ENCODE measurements at places on chromosomes 4 and X.
A peak's percentile ranks its signal among the peaks of the same experiment; 100 is the strongest.

GRCh38 chr4:56640621-56641493, 40.2 kb downstream of the HOPX start:
- DNase-seq, result no peak

GRCh38 chr4:26073886-26074560, 160.0 kb downstream of the SMIM20 start:
- DNase-seq, result peak; percentile 56

DNA sequence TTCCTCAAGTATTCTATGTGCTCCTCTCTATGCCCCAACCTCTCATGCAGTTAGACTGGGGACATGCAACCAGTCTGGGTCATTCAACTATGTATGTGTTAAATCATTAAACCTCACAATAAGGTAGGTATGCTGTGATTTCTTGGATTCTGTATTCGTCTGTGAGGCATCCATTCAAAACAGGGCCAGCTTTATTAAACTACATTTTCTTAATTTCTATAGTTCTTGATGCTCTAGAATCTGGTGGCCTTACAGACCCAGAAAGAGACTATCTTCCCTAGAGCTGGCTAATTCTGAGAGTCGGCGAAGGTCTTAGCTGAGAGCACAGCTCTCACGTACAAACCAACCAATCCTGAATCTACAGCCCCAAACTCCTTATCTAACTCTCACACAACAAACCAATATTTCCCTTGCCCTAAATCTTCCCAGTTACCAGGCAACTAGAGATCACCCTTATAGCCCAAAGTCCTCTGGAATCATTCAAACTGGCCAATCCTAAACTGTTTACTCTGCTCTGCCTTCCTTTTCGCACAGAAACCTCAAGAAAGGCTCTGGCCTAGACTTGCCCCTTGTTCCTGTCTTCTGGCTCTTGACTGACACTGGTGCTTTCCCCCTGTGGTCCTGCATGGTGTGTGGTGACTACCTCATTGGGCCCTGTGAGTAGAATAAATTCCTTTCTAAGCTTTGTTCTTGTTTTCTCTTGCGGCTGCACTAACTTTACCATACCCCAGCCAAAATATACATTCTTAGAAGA, 203.5 kb upstream of the TET2 start:
- DNase-seq, result no peak

DNA sequence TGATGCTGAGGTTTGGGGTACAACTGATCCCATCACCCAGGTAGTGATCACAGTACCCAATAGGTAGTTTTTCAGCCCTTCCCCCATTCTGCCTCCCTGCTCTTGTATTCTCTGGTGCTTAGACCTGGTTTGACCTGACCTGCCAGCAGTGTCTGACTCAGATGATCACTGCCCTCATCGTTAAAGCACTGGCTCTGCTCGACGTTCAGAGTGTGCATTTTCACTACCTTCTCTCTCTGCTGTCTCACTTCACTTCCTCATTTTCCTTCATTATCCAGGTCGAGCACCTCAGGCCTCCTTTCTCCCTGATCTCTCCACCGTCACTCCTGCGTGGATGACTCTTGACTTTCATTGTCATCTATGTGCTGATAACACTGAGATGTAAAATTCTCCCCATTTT, 83.6 kb downstream of the PARM1 start:
- no peak for DNase-seq

- no peak for DNase-seq
Measured at GRCh38 chr4:36420111-36420679, 138.8 kb downstream of the DTHD1 start.

GRCh38 chrX:84099120-84099519, 88.9 kb downstream of the RPS6KA6 start:
- no peak for DNase-seq

DNA sequence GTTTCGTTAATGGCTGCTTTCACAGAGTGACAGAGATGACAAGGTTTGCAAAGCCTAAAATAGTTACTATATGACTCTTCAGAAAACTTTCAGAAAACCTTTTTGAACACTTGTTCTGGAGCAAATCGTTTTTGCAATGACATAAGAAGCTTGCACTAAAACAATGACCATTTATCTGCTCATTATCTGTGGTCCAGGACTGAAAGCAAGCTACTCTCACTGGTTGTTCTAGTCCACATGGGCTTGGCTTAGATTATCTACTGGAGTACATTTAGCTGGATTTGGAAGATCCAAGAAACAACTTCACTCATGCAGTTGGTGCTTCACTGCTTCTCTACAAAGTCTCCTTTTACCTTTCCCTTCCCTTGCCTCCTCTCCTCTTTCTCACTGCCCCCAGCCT, 1836.4 kb upstream of the AGA start:
- DNase-seq, result no peak

GRCh38 chr4:21948347-21949072, at the start of gene KCNIP4:
Gene KCNIP4, minus strand, starts transcription at chr4:21948772.
- peak; percentile 7 for DNase-seq

DNA sequence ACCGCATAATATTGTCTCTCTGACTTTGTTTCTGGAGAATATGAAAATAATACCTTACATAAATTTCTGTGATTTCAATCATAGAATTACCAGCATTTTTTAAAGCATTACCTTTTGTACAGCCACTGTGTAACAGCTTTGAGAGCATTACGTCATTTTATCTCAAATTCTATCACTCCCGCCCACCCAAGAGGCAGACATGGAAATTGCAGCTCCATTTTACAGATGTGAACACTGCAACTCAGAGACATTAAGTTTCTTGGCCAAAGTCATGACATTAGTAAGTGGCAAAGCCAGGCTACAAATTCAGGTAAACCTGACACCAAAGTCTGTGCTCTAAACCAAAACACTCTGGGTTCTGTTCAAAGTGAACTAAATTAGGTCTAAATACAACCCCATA, 33.6 kb upstream of the KDR start:
- no peak for DNase-seq

DNA sequence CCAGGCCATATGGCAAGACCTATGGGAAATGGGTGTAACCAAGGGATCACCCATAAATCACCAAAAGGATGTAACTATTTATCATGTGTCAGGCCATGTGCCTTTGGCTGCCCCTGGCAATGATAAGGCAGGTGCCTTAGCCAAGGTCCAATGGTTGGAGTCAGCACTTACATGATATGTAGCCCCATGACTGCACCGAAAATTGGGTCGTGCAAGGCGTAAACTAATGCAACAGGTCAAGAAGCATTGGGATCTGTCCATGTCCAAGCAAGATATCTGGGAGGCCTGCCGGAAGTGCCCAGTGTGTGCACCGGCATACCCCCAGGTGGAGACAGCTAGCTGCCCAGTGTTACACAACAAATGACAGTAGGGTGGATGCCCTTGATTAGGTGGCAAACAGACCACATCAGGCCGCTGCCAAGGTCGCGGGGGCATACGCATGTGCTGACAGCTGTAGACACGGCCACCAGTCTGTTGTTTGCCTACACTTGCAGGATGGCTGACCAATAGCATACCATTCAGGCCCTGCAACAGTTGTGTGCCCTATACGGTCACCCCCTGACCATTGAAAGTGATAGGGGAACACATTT, 698.2 kb upstream of the AGA start:
- DNase-seq, result no peak

DNA sequence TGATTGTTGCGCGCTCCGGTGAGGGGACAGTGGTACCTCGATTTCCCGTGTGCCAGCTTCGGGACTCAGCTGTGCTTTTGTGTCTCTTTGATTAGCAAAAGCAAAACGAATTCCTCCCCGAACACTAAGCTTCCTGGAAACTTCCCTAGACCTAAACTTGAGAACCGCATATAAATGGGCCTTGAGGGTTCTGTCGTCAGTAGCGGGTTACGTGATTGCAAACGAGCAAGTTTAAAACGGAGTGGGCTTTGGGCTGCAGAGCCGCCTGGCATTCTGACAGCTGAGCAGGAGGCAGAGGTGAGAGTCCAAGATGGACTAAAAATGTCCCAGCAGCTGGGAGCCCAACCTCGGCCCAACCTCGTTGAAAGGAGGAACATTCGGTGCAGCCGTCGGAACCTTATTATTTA, 1.2 kb upstream of the TAPT1 start:
- DNase-seq, result peak; percentile 22

DNA sequence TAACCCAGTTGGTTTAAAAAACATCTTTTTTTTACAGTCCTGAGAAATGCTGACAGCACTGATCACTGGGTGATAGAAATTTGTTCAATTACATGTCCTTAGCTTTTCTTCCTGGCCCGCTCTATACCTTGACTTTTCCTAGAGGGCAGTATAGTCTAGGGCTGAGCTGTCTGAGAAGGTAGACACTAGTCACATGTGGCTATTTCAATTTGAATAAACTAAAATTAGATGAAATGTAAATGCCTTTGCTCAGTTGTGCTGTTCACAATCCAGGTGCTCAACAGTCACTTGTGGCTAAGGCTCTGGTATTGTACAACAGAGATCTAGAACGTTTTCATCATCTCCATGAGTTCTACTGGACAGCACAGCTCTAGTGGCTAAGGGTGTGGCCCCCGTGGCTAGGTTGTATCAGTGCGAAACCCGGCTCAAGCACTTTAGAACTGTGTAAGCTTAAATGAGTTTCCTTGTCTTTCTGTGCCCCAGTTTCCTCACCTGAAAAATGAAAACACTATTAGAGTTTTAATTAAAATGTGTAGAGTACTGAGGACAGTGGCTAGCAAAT, 111.6 kb upstream of the WDR17 start:
- DNase-seq, result no peak

DNA sequence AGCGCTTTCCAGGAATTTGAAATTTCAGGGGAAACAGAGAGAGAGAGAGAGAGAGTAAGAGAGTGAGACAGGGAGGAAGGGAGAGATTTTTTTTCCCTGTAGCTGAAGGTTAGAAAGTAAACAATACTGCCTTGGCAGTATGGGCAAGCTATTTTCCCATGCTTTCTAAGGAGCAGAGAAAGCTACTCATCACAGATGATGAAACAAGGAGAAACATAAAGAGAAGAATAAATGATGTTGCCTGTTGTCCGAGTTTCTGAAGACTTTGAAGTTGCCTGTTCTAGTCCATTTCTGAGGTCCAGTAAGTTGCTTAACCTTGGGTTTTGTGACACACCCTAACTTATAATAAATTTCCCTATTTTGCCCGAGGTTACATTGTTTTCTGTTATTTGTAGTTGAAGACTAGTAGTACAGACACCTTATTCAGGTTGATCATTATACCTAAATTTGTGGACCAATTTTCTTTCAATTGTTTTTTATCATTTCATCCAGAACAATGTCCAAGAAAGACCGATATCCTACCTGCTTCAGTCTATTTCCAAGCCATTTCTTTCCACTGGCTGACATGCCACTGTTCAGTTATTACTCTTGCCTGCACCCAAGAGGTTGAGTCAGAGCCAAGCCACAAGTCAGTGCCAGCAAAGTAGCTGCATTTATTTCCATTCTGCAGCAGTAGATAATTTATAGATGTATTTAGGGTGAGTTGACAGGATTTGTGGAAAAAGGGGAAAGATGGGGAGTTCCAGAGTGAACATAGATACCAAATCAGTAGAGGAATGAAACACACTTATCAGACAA, 49.7 kb upstream of the SLC16A2 start:
- no peak for DNase-seq

Data from stimulated activated CD4-positive, alpha-beta T cell treated with anti-CD3 and anti-CD28 coated beads, Interleukin-2, amount 100 ng/mL, for 24 hours (primary cell).